Lung (tissue), 17 donors: ENCODE measurements at places on chromosomes 2 and 18.

DNA sequence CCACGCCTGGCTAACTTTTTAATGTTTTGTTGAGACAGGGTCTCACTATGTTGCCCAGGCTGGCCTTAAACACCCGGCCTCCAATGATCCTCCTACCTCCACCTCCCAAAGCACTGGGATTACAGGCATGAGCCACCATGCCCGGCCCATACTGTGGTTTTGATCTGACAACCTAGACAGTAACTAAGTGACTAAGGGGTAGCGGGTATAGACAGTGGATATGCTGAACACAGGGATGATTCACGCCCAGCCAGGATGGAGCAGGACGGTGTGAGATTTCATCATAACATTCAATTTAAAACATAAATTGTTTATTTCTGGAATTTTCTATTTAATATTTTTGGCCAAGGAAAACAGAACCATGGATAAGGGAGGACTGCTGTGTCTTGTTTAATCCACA lies 36.0 kb upstream of the YPEL5 start:
- no peak for DNase-seq

GRCh38 chr18:77170890-77171410 lies 38.4 kb upstream of the MBP start:
- DNase-seq: no peak

DNA sequence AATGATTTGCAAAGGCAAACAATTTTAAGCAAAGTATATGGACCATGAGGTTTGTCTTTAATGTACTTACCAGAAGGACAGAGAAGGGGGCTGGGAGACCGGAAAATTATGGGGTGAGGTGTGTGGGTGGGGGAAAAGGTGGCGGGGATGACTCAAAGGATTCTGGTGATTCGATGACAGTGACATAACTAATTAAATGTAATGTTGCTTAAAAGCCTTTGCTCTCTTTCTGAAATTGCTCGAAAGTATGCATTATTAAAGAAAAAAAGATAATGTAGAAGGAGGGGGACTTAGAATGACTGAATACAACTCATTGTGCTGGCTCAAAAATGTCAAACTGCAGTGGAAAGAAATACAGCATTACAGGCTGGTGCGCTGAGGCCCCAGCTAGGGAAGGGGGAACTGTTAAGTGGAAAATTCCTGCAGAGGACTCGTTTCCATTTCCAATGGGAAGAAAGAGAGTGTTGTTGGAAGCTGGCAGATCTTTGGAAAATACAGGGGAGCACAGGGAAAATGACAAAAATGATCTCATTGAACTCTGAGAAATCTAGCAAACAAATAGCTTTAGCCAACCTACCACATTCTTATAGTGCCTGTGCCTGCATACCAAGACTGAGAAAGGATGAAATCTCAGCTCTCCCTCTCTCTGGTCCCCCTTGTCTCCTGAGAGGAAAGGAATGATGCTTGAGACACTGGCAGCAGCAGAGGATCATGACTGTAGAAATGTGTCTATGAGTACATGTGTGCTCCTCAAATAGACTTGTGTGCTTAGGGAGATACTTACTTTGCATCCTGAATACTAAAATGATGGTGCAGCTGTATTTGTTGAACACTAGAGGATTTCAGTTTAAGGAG lies 632.4 kb downstream of the NYAP2 start:
- DNase-seq: peak; percentile 83

GRCh38 chr2:94923196-94923595 lies 52.0 kb downstream of the TEKT4 start:
- DNase-seq: no peak

DNA sequence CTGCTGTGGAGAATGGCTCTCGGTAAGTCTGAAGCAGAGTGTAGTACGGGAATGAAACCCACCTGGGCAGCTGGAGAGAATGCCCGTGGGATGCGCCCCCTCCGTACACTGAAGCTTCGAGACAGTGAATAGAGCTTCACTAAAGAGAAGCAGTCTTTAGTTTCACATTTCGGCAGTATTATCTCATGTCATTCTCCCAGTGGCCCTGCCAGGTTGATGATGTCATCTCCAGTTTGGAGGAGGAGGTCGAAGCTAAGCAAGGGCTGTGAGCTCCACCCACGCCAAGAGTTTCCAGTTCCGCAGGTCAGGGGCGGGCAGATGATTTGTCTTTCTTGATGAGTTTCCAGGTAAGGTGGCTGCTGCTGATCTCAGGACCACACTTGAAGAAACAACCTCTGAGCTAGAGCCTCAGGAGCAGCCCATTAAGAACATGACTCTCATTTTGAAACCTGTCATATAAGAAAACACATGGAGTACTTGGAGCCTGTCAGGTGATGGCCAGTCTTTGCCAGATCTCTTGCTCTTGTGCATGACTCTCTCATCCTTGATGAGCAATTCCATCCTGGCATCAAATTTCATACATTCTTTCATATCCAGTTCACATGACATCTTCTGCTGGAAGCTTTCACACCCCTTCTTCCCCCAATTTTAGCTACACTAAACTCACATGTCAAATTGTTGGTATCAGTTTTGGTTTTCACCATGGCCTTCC lies 475.0 kb downstream of the RNF144A start:
- no peak for DNase-seq

DNA sequence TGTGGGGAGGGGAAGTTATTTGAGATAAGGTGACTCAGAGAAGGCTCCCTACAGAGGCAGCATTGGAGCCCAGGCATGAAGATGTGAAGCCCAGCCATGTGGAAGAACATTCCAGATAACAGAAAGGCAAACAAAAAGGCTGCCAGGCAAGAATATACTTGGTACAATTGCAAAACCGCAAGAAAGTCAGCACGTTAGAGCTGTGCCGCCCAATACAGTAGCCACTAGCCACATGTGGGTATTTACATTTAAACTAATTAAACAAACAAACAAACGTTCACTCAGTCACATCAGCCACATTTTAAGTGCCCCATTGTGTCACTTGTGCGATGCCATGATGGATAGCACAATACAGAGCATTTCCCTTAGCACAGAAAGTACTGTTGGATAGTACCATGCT lies 179.6 kb downstream of the SATB2 start:
- DNase-seq: no peak

DNA sequence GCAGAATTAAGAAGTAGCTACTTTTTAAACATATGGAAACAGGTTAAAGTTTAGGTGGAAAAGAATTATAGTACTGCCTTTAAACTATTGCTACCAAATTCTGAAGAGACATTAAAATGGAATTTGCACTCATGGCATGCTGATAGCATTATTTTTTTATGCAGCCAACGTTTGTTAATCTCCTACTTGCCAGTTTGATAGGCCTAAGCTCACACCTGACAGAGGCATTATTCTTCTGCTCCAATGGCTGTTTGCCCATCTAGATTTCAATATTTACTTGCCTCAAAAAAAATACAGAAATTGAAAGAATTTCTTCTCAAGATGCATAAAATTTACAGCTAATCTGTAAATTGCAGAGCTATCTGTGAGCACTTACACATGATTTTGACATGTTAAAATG lies 849.6 kb downstream of the CNTNAP5 start:
- DNase-seq: no peak

GRCh38 chr18:23384778-23385736 lies 68.0 kb upstream of the RIOK3 start:
- no peak for DNase-seq

- no peak for DNase-seq
These were observed 47.4 kb downstream of the TRPM8 start for GRCh38 chr2:233964581-233964980.

DNA sequence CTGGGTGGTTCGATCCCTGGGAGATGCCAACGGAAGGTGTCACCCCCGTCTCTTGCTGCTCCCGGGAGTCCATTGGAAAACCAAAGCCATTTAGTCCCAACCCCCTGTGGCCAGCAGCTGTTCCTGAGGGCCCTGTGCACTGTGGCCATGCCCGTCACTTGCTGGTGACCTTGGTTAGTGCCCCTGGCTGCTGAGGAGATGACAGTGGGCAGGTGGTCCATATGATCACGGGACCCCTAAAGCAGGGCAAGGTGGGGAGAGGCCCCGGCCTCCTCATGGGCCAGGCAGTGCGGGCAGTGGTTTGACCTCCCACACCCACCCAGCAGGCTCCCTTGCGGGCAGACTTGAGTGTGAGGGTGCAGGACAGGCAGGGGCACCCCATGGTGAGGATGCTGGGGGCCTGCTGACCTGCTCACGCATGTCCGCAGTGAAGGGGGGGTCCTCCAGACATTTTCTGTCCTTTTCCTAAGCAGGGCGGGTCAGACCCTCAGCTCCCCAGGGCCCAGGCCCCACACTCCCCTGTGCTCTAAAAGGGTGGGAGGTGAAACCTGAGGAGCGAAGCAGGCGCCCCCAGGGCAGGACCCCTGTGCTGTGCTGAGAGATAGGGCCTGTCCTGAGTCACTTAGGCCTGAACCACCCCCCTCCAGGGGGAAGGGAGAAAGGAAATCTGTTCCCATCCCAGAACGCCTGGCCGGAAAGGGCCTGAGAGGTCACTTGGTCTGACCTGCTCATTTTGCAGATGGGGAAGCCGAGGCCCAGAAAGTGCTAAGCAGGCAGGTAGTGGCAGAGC lies 6.8 kb downstream of the ITM2C start:
- no peak for DNase-seq

DNA sequence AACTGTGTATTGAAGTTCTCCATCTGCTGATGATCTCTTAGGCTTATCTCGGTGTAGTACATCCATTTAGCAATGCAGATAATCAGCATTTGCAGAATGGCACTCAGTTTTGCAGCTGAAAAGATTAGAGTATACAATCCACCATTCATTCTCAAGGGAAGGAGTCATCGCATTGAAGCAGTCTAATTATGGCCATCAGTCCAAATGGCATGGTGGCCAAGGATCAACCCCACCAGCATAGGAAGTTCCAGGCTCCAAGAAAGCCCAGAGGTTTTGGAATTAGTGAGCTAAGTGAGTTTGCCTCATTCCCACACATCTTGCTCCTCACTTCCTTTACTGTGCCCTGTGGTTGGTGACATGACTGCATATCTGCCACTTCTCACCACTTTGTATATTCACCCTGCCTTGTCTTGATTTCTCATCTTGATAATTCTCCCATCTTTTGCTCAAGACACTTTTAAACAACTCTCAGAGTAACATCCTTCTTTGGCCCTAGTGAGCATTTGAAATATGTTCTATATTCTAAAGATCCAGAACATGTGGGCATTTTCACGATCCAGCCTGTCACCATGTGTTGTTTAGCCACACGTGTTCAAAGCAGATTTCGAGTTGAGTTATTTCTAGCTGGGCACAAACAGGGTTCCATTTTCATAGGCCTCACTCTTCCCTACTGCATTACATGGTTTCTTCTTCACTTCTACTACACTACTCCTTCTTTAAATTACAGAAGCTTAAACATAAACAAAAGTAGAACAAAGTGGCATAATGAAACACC lies 1119.8 kb downstream of the TSN start:
- DNase-seq: no peak

DNA sequence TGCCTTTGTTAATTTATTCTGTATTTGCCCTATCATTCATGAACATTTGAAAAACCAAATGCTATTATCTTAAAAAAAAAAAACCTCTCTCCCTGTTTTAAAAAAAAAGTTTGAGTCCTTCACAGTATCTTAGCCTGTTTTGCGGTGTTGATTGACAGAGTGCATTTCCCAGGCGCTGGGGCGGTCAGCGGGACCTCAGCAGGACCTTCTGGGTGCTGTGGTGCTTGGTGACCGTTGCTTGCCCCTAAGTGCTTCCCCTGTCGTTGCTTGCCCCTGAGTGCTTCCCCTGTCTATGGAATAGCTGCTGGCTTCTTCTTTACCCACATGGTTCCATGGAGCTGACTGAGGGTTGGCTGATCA lies 12.1 kb downstream of the ATP6V1C2 start:
- DNase-seq: no peak

- no peak for DNase-seq
These were observed 38.4 kb downstream of the LBH start for GRCh38 chr2:30269771-30270145.

DNA sequence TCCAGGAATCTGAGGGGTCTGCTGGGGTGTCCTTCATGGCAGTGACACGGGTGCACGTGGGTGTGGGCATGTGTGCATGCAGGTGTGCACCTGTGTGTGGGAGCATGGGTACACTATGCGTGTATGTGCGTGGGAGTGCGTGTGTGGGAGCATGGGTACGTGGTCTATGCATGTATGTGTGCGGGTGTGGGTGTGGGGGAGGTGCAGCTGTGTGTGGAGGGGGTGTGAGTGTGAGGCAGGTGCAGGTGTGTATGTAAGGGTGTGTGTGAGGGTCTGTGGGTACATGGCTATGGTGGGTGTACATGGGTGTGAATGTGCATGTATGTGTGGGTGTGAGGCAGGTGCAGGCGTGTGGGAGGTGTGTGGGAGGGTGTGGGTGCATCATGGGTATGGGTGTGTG lies 36.3 kb downstream of the EIPR1 start:
- no peak for DNase-seq

DNA sequence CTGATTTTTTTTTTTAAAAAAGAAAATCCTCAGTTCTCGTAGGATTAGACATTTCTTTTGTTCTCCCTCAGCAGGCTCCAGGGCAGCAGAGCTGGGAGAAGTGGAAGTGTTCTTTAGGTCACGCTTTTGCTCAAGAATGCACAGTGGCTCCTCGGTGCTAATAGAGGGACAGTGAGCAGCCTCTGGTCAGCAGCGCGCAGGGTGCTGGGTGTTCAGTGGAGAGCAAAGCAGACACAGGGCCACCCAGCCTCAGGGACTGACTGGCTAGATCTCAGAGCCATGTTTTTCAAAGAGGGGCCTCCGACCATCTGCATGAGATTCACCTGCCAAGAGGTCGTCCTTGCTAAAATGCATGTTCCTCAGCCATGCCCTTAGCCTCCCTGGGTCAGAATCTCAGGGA lies 218.8 kb downstream of the HAUS1 start:
- DNase-seq: no peak

GRCh38 chr2:21070341-21071257 lies 26.7 kb upstream of the APOB start:
- DNase-seq: no peak

GRCh38 chr18:12048827-12049175 lies 44.8 kb upstream of the ANKRD62 start:
- DNase-seq: no peak
